ENCODE measurements at places on chromosomes 13 and 19.

DNA sequence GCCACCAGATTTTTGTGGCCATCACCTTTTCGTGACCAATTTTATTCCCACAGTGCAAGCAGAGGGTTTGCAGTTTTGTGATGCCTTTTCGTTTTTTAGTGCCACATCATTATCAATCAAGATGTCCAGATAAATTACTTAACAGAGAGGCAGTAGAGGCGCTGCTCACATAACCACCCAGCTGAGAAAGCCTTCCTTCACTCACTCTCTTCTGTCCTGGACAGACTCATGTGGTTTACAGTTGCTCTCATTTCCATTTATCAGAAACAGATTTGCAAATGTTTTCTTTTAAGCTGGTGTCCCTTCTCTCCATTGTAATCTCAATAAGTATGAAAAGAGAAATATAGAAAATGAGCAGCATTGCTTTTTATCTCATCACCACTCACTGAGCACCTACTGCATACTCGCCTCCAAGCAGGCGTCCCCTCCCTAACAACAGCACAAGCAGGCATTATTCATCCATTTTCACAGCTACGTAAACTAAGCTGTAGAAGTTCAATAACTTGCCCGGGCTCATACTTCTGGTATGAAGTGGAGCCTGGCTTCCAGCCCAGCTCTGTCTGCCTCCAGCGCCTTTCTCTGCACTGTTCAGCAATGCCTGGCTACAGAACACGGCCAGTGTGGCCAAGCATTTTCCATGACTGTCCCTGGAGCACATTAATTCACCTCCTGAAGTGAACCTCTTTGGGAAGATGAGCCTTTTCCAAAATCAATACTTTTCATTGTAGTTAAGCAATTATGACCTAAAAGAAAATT is 34.6 kb upstream of the KATNAL1 start:
- no peak for DNase-seq

- no peak for DNase-seq
Measured at GRCh38 chr13:92901739-92902138, 324.9 kb upstream of the GPC6 start.

DNA sequence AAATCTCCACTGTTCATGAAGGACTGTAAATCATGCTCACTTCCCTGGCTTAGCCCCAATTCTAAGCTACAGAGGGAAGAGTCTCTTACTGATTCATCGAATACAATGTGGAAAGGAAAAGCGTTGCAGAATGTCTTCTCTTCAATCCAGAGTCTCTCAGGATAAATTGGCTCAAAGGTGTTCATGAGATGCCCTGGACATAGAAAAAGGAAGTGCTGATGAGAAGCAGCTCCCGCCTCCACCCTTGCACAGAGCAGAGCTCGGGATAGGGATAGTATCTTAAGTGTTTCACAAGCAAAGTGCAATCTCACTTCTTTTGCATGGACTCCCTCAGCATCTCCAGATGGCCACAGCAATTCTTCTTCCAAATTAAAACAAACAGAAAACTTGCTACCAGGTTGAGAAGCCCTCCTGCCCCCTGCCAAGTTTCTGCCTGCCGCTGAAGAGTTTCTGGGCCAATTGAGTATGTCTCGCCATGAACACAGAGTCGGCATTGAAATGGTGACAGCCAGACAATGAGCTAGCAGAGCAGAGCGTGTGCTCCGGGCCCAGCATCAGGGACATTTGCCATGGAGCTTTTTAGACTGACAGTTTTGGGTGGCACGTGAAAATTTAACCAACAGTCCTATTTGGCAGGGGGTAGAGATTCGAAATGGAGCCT is 85.7 kb downstream of the C13orf42 start:
- DNase-seq: no peak

- no peak for DNase-seq
Measured at GRCh38 chr19:42538841-42539709, 10.8 kb upstream of the CEACAM1 start.

- DNase-seq: no peak
Measured at GRCh38 chr13:113786262-113786841, 27.3 kb downstream of the TMEM255B start.

DNA sequence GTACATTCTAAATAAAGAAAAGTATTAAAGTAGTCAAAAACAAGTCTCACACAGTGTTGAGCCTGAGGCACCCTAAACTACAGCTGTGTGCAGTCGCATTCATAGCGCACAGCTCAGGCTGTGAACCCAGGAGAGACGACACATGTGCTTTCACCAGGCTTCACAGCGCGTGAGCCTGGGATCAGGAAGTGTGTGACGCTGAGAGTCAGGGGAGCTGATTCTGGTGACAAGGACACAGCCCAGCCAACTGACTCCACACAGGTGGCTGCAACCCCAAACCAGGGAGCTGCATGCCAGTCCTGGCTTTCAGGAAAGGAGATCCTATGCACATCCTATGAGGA is 41.6 kb downstream of the COL4A1 start:
- no peak for DNase-seq

- DNase-seq: no peak
Measured at GRCh38 chr13:51721496-51721895, 82.5 kb downstream of the DHRS12 start.

GRCh38 chr19:35318679-35319448 is 10.1 kb upstream of the CD22 start:
- no peak for DNase-seq

DNA sequence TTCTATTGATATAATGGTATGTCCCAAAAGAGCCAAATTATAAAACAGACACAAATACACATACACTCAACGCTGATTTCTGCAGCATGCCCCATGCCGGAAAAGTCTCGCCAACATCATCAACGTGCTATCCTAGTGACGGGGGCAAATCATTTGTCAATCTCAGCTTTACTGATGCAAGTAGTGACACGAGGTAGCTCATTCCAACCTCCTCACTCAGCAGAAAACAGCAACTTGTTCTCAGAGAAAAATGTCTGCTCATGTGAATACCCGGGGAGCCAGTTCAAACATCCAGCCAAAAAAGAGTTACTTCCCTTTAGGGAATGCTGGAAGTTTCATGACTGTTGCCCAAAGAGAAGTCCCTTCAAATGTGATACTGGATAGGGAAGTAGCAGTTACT is 46.3 kb downstream of the SOX21 start:
- no peak for DNase-seq

DNA sequence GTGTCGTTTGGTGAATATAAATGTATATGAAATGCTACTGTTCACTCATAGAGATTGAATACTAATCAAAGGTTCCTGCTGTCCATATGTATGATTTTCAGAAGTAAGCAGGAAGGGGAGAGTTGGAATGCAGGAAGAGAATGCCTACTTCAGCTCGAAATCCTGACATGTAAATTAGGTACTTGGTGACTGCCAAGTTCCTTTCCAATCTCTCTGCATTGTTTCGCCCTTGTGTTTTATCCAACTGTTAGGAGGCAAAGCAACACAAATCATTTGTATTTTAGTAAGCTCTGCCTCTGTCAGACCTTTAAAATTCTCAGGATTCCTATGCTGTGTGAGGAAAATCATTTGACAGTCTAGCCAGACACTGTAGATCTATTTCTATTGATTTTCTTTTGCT is 9.0 kb downstream of the STARD13 start:
- no peak for DNase-seq

DNA sequence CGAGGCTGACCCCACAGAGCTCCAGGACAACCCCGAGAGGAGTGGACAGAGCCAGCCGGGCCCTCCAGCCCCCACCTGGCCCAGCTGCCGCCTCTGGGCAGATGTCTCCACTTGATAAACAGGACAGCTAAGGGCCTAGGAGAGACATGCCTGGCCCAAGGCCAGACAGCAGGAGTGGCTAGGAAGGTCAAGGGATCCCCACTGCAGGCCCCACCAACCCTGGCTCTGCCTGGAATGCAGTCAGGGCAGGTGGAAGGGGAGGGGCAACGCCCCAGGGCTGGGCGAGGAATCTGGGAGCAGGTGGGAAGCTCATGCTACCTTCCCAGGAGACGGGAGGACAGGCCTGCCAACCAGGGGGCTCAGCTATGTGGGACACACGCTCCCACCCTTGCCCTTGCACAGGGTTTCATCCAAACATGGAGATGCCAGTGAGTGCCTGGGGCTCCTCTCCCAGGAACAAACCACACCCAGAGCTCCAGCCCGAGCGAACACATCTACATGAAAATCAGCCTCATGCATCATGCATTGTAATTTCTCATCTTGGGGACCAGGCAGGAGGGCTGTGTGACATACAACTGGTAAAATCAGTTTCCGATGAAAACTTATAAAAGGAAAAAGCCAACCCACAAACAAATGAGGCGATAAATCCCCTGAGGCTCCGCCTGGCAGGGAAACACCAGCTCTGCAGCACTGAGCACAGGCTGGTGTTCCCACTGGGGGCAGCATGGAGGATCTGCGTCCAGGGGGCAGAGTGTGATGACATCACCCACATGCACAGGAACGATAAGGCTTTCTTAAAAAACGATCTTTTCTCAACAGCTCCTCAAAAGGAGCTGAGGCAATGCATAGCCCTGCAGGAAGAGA is 25.0 kb downstream of the SH3GL1 start:
- DNase-seq: no peak

Measured in iPS DF 6.9 (cell line).